ENCODE measurements at places on chromosomes 6 and 20.

DNA sequence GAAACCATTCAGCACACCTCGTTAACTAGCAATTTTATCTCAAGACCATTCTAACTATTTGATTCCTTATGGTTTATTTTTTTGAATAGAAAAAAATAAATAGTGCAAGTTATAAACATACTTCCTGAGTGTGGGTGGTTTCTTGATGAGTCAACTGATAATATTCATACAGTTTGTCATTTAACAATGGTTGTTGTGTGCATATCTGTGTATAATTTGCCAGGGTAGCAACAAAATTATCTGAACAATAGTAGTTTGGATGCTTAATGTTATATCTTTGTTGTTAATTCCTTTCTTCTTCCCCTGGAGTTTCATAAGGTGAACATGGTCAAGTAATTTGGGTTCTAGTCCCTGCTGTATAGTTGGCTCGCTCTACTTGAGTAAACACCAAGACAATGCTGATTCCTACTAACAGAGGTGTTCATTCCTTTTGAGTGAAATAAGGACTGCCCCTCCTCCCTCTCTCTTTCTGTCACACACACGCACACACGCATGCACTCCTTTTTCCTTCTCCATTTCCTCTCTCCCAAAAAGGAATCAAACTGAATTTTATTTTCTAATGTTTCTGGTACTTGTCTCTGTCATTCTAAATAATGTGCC is 938.1 kb upstream of the EPHA7 start:
- DNase-seq: no peak

DNA sequence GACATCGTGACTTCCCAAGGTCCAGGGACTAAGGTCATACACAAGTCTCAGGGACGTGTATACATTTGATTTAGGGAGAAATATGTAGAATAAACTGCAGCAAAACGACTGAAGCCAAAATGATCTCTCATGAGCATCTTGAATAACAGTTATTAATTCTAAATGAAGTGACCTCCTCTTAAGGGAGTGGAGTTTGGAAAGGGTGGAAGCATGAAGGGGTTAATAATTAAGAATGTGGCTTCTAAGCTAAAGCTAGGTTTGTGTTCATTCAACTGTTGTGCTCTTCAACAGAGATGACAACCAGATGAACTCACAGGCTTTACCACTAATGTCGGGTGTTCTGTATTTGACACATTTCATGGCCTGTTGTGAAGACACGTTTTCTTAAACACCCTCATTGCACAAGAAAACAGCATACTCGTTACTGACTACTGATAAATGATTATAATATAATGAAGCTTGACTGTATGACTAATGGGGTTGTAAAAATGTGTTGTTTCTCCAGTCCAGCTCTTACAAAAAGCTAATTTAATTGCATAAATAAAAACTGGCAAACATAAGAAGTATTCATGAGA is 1.5 kb downstream of the PPP1R14C start:
- DNase-seq: no peak

DNA sequence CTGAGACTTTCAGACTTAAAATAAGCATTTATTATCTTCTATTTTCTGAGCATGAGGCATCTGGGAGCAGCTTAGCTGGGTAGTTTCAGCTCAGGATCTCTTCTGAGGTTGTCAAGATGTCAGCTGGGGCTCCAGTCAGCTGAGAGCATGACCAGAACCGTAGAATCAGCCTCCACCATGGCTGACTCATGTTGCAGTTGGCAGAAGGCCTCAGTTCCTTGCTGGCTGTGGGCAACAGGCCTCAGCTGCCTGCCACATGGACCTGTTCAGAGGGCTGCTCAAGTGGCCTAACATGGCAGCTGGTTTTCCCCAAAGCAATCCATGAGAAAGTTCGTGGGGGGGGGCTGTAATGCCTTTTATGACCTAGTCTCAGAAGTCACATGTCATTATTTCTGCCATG is 142.3 kb downstream of the LY86 start:
- DNase-seq: no peak

DNA sequence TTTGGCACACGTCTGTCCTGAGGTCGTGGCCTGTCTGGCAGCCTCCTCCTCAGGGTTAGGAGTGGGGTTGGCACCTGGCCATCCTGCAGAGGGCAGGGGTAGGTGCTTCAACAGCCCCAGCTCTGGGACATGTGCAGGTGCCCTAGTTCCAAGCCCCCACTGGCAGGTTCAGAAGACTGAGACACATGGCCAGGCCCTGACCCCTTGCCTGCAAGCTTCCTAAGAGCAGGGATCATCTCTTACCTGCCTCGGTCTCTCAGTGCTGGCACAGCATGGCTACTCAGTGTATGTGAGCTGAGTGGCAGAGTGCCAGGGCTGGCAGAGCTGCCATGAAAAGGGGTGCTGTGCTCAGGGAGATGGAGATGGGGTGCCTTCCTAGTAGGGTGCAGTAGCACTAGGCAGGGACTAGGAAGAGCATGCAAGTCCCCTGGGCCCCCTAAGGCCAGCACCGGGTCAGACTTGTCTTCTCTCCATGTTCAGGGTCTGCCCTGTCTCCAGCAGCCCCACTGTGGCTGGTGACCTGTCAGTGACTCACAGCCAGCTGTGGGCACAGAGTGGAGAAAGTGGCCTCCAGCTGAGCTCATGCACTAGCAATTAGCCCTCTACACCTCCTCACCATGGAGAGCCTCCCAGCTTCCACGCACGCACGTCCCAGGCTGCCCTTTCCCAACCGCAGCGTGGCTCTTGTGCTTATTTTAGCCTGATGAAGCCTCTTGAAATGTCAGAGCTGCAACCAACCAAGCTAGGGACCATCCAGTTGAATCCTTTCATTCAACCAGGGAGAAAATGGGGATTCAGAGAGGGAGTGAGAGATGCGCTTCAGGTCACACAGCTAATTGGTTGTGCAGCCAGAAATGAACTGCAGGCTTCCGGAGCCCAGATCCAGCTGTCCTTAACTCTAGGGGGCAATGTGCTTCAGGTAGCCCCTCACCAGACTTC is 116.6 kb downstream of the MRPL14 start:
- DNase-seq: no peak

- no peak for DNase-seq
These were observed 47.8 kb downstream of the PSMB1 start for GRCh38 chr6:170505306-170505705.

DNA sequence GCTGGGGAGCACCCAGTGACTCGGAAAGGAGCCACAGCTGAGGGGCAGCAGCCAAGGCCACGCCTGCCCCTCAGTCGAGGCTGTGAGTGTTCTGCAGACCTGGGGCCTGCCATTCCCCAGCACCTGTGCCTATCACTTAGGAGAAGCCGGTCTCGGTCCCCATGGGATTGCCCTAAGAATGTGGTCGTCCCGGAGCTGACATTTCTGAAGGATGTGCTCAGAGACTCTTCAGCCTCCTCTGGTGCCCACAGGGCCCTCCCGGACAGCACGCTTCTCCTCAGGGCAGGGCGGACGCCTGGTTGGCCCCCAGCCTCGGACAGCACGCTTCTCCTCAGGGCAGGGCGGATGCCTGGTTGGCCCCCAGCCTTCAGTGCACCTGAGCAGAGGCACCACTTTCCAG is 223.9 kb downstream of the ERMARD start:
- no peak for DNase-seq

DNA sequence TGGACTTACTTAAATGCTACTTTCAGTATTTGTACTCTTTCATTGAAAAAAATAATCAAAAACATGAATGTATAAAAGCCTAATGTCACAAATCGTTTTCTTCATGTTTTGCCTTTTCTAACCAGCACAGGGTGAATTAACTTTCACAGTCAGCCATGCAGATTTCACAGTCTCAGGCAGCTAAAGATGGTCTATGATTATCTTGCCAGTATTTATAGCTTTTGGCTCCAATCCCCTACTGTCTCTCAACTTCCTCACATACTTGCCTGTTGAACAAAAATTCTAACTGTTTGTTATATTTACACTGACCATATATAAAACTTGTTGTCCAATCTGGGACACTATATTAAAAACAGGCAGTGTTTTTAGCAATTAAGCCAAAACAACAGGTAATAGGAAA is 358.2 kb downstream of the ARHGAP18 start:
- DNase-seq: no peak

GRCh38 chr6:154457881-154458284 is 52.6 kb downstream of the CNKSR3 start:
- DNase-seq: no peak

- DNase-seq: peak; percentile 47
These were observed 40.6 kb downstream of the ISM1 start for GRCh38 chr20:13261460-13262301.

DNA sequence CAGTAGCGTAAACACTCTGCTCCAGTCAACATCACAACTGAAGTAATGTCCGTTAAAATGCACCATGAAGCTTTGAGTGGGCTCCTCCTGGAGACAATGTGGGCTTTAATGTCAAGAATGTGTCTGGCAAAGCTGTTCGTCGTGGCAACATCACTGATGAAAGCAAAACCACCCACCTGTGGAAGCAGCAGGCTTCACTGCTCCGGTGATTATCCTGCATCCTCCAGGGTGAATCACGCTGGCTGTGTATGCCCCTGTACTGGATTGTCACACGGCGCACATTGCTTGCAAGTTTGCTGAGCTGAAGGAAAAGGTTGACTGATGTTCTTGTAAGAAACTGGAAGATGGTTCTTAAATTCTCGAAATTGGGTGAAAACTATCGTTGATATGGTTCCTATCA is 128.5 kb downstream of the MOXD1 start:
- no peak for DNase-seq

- DNase-seq: no peak
These were observed 171.6 kb downstream of the FOXC1 start for GRCh38 chr6:1781152-1781816.

GRCh38 chr6:100078509-100078908 is 84.5 kb upstream of the MCHR2 start:
- no peak for DNase-seq

GRCh38 chr6:45521226-45521625 is 143.5 kb upstream of the SUPT3H start:
- DNase-seq: no peak

GRCh38 chr20:63854766-63855362 is 6.4 kb upstream of the ABHD16B start:
- no peak for DNase-seq

- DNase-seq: no peak
These were observed 43.6 kb upstream of the SLC32A1 start for GRCh38 chr20:38680500-38681306.

DNA sequence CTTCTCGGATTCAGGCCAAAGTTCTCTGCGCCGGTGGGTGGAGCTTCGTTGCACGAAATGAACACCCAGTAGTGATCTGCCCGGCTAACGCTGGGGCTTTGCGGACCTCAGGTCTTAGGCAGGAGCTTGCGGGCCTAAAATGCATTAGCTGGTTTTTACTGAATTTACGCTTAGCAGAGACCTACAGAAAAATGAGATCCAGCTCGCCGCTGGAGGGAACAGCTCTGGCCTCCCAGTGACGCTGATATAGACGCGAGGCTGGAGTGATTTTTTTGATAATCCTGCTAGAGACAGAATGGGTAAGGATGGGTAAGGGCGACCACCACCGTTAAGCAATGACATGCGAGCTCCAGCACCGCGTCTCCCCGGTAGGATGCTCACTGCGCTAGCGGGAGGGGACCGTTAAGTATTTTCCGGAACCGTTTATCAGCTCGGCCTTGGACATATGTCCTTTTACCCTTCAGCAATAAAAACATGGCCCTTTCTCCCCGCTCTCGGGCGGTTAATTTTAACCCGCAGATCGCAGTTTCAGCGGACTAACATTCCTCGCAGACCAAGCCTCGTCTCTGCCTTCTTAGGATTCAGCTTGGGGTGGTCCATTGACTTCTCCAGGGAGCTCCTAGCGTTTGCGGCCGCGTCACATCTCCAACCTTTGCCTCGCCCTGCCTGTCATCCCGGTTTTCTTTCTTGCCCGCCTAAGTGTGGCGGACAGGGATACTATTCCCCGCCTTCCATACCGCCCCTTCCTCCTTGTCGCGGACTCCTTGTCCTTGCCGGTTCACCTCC is 109.3 kb downstream of the GPX5 start:
- DNase-seq: no peak

- no peak for DNase-seq
These were observed 41.9 kb downstream of the EYA2 start for GRCh38 chr20:46936415-46937156.

DNA sequence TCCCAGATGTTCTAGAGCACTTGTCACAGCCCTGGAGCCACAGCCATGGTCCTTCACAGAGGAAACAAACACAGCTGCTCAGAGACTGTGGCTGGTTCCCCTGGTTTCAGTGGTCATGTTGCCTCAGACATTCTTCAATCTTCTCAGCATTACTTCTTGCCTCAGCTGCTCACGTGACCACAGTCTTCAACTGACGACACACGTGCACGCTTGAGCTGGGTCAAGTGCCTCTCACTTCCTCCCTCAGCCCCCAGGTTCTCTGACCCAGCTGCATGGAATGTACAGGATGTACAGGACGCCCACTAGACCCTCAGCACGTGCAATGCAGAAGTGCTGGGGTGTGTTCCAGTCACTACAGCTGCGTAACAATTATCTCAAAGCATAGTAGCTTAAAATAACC is 159.8 kb upstream of the GGTLC1 start:
- no peak for DNase-seq

GRCh38 chr6:42042108-42042507 is 8.2 kb upstream of the TAF8 start:
- no peak for DNase-seq

GRCh38 chr6:169340395-169340794 is 86.7 kb upstream of the THBS2 start:
- DNase-seq: no peak

- DNase-seq: peak; percentile 85
These were observed at the start of gene FKBP1A for GRCh38 chr20:1392693-1393506. Gene FKBP1A (minus strand): TSS chr20:1393054. CDS start chr20:1392998, 56 bp downstream.

- DNase-seq: no peak
These were observed 47.5 kb downstream of the CD83 start for GRCh38 chr6:14165091-14165490.

DNA sequence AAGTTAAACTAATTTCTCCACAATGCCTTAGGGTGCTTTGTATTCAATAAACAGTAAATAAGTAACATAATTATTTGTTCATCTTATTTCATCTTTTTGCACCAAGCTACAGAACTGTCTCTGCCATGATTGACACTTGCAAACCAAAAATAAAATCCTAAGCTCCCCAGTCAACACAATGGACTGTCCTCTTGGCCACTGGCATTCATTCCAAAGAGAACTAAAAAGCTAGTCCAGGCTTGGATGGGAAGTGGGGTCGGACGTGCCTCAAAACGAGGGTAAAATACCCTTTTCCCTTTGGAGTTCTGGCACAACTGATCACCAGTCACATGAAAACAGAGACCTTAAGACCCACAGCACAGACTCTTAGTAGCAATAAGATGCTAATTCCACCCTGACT is 66.4 kb upstream of the THBS2 start:
- no peak for DNase-seq
